GM12892 (cell line): ENCODE measurements at places on chromosomes 7 and 10.

DNA sequence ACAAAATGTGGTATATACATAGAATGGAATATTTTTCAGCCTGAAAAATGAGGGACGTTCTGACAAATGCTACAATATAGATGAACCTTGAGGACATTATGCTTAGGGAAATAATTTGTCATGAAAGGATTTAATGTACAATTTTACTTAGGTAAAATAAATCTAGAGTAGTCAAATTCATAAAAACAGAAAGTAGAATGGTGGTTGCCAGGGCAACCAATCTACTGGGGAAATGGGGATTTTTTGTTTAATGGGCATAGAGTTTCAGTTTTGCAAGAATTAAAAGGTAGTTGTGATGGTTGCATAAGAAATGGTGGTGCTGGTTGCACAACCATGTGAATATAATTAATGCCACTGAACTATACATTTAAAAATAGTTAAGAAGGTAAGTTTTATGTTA, 296.0 kb upstream of the SP4 start:
- DNase-seq, result no peak

GRCh38 chr7:92052159-92052558, 82.1 kb downstream of the CYP51A1 start:
- no peak for DNase-seq

DNA sequence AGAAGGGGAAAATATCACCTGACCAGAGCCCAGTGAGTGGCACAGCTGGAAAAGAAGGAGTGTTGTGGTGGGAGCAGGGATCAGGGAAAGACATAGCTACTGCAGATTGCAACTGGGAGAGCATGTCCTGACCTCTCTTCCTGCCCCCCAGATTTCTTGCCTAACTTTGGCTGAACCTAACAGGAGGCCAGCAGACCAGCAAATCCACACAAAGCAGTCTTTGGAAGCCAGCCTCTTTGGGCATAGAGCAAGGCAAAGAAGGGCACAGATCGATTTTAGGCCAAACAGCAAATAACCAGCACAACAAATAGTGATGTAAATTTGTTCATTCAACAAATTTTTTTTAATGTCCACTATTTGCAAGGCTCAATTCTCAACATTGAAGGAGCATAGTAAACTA, 433.2 kb upstream of the GHITM start:
- DNase-seq, result no peak

GRCh38 chr7:46939558-46939957, 642.4 kb downstream of the TNS3 start:
- no peak for DNase-seq

DNA sequence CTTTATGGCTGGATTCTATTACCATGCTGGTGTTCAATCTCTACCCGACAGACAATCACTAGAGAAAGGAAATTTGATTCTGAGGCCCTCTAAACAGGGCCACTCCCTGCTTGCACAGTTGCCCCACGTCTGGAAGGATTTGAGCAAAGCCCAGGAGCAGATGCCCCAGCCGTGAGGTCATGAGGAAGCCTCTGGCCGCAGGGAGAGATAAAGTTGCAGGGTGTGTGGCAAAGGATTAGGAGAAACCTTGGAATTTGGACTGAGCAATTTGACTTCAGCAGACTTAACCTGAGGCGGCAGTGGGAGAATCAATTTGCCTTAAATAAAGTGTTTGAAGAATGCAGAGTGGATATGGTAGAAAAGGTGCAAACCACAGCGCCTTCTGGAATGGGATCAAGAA, 40.2 kb upstream of the KLF6 start:
- no peak for DNase-seq

DNA sequence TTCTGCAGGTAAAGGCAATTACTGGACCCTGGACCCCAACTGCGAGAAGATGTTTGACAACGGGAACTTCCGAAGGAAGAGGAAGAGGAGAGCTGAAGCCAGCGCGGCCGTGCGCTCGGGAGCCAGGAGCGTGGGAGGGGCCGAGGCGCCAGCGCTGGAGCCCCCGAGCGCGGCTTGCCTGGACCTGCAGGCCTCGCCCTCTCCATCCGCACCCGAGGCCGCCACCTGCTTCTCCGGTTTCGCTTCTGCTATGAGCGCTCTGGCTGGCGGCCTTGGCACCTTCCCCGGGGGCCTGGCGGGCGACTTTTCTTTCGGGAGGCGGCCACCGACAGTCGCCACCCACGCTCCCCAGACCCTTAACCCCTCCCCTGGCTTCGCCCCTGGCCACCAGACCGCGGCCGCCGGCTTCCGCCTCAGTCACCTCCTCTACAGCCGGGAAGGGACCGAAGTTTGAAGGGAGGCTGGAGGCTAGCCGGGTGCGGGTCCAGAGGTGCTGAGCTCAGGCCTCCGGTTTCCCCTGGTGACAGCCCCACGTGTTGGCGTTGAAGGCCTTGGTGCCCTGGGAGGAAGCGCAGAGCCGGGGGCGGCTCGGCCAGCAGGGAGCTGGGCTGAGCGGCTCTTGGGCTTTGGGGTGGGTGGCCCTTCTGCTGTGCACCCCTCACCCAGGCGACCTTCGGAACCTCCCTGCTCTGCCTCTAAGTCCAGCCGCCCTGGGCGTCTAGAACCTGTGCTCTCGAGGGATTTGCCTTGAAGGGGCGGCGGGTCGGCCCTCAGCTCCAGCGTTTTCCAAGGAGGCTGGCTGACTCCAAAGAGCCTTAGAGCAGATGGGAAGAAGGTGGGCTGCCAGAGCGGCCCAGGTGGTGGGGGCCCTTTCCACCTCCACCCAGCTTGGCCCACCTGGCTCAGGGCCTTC, 1.8 kb downstream of the FOXI2 start:
- no peak for DNase-seq
